ENCODE measurements at places on chromosomes 5 and 9.

- no peak for DNase-seq
Observed at GRCh38 chr5:72443883-72444282, 63.3 kb downstream of the ZNF366 start.

DNA sequence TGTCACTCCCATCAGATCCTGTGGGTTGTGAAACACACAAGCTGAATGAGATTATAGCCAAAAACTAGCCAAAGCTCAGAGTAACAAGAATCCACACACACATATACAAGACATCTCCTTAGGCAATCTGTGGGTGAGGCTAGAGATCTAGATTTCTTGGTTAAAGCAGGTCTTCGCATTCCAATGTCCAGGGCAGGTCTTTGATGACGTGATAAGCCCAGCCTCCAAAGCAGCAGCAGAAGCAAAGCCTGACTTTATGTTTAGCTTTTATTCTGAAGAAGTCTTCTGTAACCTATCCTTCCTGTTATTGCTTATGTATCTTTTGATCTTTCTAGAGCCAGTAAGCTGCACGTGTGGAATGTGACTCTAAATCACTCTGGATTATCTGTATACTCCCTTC, 199.1 kb upstream of the SLC30A5 start:
- no peak for DNase-seq

- no peak for DNase-seq
Observed at GRCh38 chr9:129596541-129597331, 24.2 kb downstream of the C9orf50 start.

DNA sequence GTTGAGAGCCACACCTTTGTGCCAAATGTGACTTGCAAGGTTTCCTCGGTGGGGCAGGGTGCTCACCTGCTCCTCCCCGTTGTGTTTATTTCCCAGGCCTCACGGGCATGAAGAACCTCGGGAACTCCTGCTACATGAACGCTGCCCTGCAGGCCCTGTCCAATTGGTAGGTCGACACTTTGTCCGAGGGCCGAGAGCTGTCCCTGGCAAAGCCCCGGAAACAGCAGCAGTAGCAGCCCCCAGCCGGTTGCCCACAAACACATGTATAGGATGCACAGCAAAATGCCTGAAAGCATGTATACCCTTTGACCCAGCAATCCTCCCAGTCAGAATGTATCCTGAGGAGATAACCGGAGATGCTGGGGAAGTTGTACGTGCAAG, 26.2 kb downstream of the USP20 start:
- DNase-seq = no peak
